ENCODE measurements at places on chromosomes 7 and 10.

GRCh38 chr10:103710490-103710889 is 144.9 kb downstream of the SH3PXD2A start:
- no peak for DNase-seq

DNA sequence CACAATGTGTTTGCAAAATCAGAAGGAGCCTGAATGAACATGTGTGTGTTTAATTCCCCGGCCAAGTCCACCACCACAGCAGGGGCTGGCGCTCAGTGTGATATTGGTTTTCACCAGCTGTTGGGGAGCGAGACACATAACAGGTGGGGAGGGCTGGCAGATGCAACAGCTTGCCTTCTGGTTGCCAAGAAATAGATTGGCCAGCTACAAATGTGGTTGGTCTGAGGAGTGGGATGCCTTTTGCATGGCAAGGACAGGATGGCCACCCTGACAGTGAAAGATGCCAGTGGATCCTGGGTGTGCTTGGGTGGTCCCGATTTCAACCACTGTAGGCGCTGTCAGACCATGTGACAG is 292.5 kb upstream of the FZD8 start:
- no peak for DNase-seq

DNA sequence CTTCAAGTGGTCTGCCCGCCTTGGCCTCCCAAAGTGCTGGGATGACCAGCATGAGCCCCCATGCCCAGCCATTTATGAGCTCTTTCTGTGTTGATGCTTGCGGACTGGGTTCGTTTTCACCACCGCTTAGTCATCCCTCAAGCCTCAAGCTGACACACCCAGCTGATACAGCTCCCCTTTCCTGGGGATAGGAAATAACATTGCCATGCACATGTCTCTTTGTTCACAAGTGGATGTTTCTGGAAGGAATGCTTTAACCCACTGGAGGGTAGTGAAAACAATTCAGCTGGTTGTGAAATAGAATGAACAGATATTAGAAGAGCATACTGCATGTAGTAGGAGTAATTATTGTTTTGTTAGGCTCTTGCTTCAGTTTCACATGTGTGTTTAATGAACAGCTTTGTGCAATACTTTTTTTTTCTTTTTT is 8.5 kb upstream of the METTL27 start:
- DNase-seq = peak; percentile 100

DNA sequence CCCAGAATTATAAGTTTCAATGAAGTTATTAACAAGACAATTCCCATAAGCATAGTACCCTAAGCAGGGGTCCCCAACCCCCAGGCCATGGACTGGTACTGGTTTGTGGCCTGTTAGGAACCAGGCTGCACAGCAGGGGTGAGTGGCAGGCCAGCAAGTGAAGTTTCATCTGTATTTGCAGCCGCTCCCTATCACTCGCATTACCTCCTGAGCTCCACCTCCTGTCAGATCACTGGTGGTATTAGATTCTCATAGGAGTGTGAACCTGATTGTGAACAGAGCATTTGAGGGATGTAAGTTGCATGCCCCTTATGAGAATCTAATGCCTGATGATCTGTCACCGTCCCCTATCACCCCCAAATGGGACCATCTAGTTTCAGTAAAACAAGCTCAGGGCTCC is 36.0 kb upstream of the KIAA1217 start:
- no peak for DNase-seq

DNA sequence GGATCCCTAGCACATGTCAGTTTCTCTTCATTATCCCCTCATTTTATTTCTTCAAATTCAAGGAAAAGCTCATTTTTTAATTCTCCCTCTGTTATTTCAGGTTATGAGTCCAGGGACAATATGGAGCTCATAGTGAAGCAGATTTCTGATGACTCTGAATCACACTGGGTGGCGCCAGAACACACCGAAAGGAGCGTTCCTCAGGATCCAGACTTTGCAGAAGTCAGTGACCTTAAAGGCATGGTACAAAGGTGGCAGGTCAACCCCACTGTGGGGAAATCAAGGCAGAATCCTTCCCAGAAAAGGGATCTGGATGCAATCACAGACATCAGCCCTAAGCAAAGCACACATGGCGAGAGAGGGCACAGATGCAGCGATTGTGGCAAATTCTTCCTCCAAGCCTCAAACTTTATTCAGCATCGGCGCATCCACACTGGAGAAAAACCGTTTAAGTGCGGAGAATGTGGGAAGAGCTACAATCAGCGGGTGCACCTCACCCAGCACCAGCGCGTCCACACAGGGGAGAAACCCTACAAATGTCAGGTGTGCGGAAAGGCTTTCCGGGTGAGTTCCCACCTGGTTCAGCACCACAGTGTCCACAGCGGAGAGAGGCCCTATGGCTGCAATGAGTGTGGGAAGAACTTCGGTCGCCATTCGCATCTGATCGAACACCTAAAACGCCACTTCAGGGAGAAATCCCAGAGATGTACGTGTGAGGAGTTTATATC is 21.4 kb downstream of the ZKSCAN5 start:
- DNase-seq = no peak

DNA sequence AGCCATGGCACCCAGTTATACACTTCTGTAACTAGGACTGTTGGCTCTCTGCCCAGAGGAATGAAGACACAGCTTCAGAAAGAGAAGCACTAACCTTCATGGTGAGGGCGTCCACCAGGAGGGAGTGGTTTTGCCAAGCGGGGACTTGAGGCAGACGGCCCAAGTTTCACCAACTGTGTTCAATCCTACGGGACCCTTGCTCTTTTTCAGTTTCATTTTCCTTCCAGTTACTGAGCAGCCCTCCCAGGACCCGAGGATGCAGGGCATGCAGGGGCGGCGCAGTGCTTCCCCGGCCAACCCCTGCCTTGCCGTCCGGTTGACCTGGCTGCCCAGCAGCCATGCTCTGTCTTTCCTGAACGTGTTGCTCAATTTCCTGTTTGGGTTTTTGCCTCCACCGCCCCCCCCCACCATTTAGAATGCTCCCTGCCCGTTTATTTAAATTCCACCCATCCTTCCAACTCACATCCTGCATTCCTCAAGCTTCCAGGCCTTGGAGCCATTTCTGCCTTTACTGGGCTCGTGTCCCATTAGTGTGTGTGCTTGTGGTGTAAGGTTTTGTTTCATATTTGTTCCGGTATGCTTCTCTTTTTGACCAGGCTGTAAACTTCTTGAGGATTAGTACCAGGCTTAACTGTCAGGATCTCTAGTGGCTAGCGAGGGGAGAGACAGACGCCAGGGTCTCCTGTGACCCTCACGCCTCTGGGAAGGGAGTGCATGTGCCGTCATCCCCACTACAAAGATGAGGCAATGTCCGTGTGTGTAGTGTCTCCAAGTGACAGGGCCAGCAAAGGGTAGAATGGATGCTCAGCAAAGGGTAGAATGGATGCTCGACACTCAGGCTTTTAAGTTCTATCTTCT is 31.6 kb downstream of the IL15RA start:
- peak; percentile 90 for DNase-seq
